ENCODE measurements at places on chromosomes 6 and 20.

DNA sequence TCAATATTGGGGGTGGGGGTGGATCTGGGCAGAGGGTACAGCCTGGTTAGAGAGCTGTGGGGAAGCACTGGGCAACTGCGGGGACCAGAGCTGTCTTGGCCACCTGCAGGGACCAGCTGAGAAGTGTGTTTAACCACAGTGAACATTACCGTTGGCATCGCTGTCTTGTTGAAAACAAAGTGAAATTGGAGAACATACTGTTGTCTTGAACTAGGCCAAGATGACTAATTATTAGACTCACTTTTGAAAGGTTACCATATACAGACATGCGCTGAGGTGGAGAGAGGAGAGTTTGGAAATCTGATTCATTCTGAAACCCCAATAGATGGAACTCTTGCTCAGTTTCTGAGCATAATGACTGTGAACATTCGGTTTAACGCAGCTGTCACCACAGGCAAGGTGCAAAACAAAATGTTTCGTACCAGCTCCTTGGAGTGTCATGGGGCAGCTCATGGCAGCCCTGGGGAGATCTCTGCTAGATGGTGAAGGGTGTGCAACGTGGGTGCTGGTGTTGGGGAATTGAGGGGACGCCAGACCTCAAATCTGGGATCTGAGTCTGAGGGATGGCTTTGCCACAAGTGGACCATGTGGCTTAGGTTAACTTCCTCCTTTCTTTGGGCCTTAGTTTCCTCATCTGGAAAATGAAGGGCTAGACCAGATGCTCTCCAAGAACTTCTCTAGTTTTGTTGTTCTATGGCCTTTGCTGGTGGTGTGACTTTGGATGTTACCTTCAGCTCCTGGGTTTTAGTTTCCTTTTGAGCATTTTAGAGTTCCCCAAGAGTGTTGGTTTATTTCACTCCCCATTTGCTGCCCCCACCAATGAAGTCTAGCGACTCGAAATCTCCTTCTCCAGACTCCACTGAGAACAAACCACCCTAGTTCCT is 24.6 kb upstream of the GTSF1L start:
- DNase-seq, result peak; percentile 83

- DNase-seq, result no peak
Measured at GRCh38 chr6:144064402-144065212, 30.8 kb downstream of the SF3B5 start.

GRCh38 chr6:41404182-41404845 is 68.9 kb downstream of the NCR2 start:
- DNase-seq, result no peak

DNA sequence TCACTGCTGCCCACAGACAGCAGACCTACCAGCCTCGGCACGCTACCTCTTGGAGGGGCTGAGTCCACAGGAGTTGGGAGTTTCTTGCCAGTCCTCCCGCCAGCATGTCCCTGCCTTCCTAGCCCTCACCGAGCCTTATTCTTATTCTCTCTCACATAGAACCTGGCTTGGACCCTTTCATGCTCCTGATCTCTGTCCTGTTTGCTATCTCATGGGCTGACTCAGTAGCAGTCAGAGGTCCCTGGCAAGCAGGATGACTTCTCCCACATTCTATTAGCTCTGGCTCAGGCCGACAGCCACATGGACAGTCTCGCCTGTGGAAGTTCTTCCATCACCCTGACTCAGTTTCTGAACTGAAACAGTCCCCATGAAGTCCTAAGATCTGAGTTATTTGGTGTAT is 313.2 kb upstream of the RNF24 start:
- DNase-seq, result no peak

DNA sequence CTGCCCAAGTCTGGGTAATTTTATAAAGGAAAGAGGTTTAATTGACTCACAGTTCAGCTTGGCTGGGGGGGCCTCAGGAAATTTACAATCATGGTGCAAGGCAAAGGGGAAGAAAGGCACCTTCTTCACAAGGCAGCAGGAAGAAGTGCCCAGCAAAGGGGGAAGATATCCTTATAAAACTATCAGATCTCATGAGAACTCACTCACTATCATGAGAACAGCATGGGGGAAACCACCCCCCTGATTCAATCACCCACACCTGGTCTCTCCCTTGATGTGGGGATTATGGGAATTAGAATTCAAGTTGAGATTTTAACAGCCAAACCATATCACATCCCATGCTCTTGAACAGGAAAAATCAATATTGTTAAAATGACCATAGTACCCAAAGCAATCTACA is 215.2 kb upstream of the TAB2 start:
- no peak for DNase-seq

DNA sequence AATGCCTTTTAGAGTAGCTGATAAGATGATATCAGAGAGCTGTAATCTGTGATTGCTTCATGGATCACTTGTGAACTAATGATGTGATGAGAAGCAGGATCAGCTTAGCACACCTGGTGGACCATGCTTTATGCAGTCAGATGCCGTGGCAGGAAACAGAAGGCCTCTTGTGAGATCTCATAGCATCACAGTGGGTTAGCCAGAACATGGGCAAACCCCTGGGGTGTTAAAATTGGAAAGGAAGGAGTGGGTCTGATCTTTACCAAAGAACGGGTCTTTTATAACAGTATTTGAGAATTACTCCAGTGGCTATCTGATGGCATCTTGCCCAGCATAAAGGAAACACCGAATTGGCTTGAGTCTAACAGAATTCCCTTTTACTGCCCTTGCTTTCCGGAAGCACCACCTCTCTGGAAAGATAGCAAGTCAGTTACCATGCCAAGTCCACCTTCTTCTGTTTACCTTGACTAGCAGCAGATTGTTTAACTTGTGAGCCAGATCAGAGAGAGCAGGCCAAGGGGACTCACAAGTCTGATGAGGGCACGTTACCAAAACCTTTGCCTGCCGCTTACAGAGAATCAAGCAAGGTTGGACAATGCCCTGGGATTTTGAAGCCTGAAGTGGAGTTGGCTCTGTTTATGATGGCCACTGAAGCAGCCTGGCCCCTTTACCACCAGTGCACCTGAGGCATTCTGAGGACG is 20.9 kb upstream of the SRF start:
- DNase-seq, result no peak

DNA sequence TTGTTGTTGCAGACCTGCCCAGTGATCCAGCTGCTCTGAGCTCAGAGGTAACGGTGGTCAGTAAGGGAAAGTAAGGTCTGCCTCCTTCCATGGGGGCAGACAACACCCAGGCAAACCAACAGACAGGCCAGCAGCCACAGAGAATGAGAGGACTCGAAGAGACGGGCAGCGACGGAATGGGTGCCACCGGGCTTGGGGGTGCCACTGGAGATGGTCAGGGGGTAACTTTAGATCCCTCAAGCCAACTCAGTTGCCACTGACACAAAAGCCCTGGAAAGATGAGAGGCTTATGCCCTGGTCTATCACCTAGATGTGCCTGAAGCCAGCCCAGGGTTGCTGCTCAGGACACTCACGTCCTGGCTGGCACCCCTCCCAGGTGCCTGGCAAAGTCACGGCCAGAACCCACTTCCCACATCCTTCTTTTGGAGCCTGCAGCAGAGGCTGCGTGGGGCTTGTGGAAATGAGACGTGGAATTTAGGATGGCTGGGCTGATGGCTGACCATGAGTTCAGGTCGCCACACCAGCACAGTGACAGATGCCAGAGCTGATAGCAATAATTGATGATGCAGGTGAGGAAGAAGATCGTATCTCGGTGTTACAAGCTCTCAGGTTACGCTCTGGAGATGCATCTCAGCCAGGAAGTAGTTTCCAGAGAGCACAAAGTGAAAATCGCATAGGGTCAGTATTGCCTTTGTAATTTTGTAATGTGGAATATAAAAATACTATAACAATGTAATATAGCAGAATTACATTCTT is 209.1 kb downstream of the SYNDIG1 start:
- DNase-seq, result no peak

DNA sequence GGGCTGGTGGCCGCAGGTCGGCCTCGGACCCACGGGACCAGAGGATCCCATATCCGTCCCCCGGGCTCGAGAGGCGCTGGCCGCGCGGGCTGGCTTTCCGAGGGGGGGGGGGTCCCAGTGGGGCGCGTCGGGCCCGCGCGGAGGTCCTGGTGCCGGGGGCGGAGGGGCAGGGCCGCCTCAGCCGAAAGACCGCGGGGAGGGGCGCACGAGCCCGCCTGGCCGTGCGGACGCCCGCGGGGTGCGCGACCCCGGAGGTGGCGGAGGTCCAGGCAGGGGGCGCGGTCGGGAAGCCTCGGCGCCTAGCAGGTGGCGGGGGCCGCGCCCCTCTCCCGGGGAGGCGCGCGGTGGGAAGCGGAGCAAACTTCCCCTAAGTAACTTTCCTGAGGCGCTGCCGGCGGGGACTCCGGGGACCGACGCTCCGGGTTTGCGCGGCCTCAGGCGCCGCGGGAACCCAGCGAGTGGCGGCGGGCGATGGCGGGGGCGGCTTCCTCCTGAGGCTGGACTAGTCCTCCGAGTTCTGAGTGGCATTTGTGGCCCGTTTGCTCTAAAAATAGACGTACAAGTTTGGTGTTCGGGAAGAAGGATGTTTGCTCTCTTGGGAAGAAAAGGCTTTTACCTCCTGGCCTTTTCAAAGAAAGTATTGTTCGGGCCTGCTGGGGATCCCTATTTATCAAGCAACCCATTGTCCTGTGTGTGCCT is 26.5 kb upstream of the BTBD3 start:
- peak; percentile 52 for DNase-seq

- DNase-seq, result no peak
Measured at GRCh38 chr6:145480024-145480423, 255.3 kb downstream of the EPM2A start.

- DNase-seq, result no peak
Measured at GRCh38 chr20:19381947-19382346, 169.5 kb downstream of the SLC24A3 start.

DNA sequence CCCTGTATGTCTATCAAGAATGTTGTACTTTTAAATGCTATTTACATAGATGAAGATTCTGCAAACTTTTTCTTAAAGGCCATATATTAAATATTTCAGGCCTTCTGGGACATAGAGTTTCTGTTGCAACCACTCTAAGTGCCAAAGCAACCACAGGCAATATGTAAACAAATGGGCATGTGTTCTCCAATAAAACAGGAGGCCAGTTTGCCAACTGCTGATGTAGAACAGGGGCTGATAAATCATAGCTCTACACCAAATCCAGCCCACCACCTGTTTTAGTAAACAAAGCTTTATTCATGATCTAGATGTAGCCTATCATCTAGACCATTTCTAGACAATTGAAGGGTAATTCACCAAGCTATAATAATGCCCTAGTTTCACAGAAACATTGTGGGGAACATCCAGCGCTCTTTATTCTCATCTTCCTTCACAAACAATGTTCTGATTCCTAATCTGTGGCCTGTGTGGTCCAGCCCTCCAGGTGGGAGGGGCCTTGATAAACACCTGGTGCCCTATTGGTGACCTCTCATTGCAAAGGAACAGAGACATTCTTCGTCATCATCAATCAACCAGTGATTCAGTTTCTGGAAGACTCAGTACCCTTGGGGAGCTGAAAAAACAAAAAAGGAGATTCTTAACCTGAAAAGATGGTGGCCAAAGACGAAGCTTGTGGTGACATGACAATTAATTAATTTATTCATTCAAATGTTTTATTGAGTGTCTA is 80.2 kb downstream of the PREP start:
- peak; percentile 9 for DNase-seq

GRCh38 chr6:132147530-132148011 is 196.4 kb upstream of the CCN2 start:
- no peak for DNase-seq

DNA sequence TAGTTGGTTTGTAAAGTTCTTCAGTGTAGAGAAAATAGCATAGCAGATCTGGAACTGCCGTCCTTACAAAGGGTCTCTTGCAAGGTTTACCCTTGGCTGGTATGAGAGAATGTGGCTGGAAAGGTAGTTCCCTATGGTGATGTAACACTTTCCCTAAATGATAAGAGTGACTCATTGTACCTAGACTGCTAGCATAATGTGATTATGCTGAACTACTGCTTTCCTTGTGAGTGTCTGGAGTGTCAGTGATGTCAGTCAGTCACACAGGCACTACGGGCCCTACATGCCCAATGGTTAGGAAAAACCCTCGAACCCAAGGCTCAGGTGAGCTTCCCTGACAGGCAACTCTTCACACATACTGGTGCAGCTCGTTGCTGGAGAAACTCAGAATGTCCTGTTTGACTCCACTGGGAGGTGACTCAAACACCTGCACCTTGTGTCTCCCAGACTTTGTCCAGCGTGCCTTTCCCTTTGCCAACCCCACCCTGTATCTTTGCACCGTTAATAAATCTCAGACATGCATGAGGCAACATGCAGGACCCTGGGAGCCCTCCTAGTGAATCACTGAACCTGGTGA is 28.4 kb upstream of the LY86 start:
- DNase-seq, result peak; percentile 57

- DNase-seq, result no peak
Measured at GRCh38 chr20:15063081-15063480, 725.7 kb upstream of the FLRT3 start.

GRCh38 chr6:46677314-46677654 is 10.4 kb upstream of the TDRD6 start:
- DNase-seq, result peak; percentile 13

GRCh38 chr20:45268531-45268930 is 14.2 kb upstream of the SLPI start:
- DNase-seq, result peak; percentile 31

DNA sequence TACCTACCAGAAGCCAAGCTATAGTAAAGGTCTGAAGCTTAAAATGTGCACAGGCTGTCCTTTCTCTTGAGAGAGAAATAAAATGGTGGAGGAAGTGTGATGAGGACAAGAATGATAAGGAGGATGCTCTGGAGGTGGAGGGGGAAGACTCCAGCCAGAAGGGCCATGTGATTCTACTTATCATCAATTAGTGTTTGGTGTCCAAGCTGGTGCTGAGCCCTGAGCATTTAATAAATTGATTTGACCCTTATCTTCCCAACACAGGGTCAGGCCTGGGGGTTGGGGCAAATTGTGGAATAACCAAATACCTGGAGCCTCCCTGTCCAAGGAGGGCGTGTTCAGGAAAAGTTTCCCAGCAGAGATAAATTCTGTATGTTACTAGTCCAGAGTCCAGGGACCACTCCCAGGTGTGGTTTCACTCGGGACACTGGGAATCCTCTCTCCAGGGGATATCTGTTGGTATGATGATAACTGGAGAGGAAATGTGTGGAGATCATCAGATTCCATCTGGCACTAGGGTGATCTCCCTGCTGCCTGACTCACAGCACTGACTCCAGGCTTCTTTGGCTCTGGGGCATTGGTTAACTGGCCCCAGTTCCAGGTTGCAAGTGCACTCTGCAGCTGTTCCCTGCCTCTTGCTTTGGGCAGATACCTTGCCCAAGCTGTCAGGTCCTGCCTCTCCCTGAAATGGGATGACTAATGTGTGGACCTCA is 3.8 kb upstream of the MYBL2 start:
- peak; percentile 82 for DNase-seq

All from epithelial cell of esophagus (primary cell).